ENCODE measurements at places on chromosomes 1 and 21.

- DNase-seq = no peak
These were observed 76.8 kb downstream of the PLD5 start for GRCh38 chr1:242447689-242448088.

- no peak for DNase-seq
These were observed 8.1 kb upstream of the RNF187 start for GRCh38 chr1:228478912-228479711.

- no peak for DNase-seq
These were observed 29.4 kb downstream of the ZMYM4 start for GRCh38 chr1:35297886-35298285.

- peak; percentile 56 for DNase-seq
These were observed 27.2 kb upstream of the COL24A1 start for GRCh38 chr1:86183810-86184209.

GRCh38 chr1:171252482-171252881 lies 4.2 kb downstream of the FMO1 start:
- DNase-seq = no peak

- DNase-seq = no peak
These were observed 48.5 kb downstream of the AJAP1 start for GRCh38 chr1:4702932-4703331.

DNA sequence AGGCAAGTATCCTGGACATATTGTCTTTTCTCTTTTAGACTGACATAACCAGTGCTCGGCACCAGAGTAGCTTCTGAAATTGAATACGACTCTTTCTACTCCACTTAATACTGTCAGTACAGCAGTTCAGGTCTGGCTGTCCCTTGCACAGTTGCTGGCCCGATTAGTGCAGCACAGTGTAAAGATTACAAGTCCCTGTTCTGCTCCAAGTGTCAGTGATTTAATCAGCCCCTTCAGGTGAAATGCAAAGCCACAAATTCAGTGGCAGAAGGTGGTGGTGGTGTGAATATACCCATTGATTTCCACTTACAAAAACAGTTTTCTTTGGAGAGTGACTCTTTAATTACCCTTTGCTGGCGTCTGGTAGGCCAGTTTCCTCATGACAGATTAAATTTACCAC lies 545.4 kb downstream of the ADGRL2 start:
- no peak for DNase-seq

DNA sequence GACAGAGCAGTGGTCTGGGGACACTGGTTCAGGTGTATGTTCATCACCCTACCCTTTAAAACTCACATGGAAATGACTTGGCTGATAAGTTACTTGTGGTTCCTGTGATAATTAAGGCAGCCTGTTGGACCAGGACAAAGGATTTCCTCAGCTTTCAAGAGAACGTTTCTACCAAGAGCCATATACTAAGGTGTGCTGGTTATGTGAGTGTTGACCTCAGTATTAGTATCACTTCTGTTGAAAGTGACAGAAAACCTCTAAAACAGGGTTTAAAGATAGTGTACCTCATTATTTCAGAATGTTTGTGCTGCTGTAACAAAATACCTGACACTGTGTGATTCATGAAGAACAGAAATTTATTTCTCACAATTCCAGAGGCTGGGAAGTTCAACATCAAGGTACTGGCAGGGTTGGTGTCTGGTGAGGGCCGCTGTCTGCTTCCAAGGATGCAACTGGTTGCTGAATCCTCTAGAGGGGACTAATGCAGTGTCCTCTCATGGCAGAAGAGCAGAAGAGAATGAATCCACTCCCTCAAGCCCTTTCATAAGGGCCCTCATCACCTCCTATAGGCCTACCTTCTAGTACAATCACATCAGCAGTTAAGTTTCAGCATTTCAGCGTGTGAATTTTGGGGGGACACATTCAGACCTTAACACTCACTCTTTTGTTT lies 54.9 kb downstream of the UCK2 start:
- no peak for DNase-seq

GRCh38 chr1:99173282-99173681 lies 91.0 kb upstream of the PLPPR4 start:
- DNase-seq = no peak

DNA sequence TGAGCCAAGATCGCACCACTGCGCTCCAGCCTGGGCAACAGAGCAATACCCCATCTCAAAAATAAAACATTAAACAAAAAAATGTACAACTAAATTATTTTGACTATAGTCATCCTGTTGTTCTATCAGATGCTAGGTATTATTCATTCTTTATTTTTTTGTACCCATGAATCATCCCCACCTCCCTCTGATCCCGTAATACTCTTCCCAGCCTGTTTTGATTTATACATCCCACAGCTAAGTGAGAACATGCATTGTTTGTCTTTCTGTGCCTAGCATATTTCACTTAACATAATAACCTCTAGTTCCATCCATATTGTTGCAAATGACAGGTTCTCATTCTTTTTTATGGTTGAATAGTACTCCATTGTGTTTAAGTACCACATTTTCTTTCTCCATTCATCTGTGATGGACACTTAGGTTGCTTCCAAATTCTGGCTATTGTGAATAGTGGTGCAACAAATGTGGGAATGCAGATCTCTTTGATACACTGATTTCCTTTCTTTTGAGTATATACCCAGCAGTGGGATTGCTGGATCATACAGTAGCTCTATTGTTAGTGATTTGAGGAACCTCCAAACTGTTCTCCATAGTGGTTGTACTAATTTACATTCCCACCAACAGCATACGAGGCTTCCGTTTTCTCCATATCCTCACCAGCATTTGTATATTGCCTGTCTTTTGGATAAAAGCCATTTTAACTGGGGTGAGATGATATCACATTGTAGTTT lies 84.4 kb downstream of the MACF1 start:
- DNase-seq = no peak

GRCh38 chr1:247212627-247213617 lies 41.1 kb upstream of the ZNF124 start:
- no peak for DNase-seq

DNA sequence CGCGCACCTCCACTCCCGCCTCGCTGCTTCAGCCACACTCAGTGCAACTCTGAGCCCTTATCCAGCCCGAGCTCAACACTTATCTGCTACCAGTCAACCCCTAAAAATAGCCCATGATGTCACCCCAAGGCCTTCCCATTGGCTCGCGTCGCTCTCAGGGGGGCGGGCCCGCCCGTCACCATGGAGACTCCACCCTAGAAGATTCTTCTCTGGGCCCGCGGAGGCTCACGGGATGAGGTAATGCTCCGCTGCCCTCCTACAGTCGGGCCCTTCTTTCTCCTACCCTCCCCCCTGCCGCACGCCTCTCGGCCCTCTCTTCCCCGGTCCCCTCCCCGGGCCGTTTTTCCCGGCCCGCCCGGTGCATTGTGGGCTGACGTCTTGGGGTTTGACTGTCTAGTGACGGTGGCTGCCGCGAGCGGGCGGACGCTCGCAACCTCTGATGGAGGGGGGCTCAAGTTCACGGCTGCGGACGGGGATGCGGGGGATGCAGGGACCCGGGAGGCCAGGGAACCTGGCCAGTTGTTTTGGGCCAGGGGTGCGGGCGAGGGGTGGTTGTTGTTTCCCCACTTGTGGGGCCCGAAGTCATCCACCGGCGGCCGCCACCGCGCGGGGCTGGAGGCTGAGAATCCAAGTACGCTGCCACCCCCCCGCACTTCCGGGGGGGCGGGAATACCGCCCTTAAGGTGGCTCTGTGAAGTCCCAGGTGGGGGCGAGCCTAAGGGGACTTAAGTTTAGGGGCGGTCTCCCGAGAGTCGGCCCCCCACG lies at the start of gene JUN:
TSS of gene JUN (minus strand) at position 55 of the 765 bp plus-strand sequence. CDS start 977 bp downstream, outside the sequence.
- peak; percentile 100 for DNase-seq

GRCh38 chr1:84669831-84670230 lies 20.4 kb downstream of the SSX2IP start:
- no peak for DNase-seq

DNA sequence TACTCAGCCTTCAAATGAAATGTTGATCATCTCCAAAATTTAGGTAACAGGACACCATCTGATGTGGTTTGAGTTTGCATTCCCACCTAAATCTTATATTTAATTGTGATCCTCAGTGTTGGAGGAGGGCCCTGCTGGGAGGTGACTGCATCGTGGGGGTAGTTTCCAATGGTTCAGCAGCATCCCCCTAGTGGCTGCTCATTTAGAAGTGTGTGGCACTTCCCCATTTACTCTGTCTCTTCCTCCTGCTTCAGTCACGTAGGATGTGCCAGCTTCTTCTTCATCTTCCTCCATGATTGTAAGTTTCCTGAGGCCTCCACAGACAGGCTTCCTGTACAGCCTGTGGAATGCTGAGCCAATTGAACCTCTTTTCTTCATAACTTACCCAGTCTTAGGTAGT lies 731.2 kb downstream of the USP25 start:
- DNase-seq = no peak

All from right lung (tissue), 10 donors.